ENCODE measurements at places on chromosomes 12 and 14.
A peak's percentile ranks its signal among the peaks of the same experiment; 100 is the strongest.

- DNase-seq = no peak
These were observed 233.8 kb downstream of the FBXL14 start for GRCh38 chr12:1360441-1361210.

- DNase-seq = no peak
These were observed 60.3 kb downstream of the HSPB8 start for GRCh38 chr12:119239040-119239439.

- DNase-seq = no peak
These were observed 9.3 kb upstream of the PTHLH start for GRCh38 chr12:27981874-27982273.

DNA sequence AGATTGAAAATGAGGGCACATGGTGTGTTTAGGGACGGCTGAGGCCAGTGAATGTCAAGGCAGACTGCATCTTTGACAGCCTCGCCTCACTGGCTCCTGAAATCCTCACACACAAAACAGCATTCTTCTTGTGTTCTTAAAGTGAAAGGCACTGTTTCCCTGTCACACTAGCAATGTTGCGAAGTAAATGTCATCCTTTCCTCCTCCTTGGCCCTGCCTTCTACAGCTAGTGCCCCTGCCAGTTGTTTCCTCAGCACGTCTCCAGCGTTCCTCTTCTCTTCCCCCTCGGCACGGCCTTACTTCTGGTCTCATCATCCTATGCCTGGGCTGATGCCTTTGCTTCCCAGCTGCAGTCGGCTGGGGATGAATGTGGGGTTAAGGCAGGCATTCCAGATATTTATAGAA lies 129.4 kb upstream of the DNM1L start:
- DNase-seq = no peak

GRCh38 chr14:72518809-72519377 lies 375.0 kb downstream of the DPF3 start:
- no peak for DNase-seq

- DNase-seq = peak; percentile 6
These were observed 172.3 kb upstream of the ATXN7L3B start for GRCh38 chr12:74365178-74365964.

DNA sequence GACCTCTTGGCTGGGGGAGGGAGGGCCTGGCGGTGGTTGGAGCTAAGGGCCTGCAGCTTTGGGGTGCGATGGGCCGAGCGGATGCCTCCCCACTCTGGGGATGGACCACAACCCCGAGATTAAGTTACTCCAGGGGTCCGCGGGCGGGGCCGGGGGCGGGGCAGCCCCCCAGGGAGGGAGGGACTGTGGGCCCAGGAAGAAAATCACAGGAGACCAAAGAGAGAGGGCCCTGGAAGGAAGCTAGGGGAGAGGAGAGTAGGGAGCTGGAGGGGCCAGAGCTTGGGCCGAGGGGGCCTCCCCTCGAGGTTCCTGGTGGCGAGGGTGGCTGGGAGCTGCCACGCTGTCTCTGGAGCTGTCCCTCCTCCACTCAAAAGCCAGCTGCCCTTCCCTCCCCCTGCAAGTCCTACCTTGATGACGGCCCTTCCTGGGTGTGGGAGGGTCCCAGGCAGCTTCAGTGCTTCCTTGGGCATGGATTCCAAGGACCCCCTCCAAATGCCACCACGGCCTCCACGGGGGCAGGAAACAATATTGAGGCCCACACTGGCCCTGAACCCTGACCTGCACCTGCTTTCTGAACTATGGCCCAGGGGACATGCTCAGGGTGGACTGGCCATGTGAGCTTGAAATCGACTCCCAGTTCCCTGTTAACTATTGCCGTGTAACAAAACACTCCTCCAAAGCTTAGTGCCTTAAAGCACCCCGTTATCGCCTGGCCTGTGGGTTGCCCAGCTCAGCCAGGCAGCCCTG lies 610 bp upstream of the NUDT14 start:
- no peak for DNase-seq

DNA sequence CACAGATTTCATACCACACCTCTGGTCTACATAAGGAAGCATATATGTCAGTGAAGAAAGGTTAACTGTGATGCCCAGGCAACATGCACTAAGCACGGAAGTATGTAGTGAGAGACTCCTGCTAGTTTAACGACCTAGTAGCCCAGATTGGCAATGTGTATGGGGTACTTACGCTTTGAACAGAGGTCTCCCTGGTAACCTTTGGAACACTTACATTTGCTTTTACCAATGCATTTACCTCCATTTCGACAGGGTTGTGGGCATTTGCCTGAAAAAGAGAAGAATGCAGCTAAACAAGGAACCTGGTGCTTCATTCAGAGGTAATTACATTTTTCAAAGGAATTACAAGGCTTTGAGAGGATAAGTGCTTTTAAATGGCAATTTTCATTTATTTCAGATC lies 65.2 kb downstream of the WIF1 start:
- DNase-seq = no peak

DNA sequence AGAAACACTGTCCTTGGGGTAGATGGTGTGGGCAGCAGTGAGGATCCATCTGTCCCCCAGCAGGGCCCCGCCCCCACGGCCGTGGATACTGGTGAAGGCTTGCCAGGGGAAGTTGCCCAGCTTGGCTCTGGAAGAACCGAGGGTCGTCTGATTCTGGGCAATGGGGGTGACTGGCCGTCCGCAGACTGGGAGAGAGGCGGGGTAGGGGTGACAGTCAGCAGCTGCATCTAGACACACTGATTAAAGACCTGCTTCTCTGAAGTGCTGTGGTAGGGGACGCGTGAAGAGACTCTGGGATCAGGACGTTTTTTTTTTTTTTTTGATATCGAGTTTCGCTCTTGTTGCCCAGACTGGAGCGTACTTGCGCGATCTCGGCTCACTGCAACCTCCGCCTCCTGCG lies 4.7 kb upstream of the C1R start:
- peak; percentile 24 for DNase-seq

DNA sequence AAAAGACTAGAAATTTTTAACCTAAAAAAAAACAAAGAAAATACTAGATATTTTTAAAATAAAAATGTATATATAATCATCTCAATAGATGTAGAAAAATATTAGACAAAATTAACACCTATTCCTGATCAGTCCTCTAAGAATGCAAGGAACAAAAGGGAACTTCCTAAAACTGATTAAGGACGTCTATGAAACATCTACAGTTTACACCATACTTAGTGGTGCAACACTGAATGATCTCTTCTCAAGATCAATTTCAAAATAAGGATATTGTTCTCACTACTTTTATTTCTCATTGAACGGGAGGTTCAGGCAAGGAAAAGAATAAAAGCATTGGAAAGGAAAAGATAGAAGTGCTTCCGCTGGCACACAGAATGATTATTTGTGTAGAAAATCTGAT lies 16.0 kb downstream of the OLR1 start:
- DNase-seq = no peak

DNA sequence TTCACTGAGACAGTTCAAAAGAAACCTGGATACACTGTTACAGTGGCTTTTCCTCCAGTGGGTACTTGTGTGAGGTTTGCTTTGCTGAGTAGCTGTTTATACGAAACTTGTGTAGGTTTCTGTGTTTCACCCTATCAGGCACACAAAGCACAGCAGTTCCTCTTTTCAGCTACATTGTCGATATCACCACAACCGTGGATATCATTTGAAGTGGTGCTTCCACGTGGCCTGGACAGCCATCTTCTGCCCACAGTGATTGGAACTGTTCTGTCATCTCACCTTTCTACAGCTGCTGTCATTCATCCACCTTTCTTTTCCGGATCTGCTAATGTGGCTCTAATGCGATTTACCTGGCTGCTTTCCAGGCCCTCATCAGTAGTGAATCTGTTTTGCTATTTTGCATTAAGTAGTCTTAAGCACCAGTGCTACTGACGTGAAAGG lies 368.8 kb downstream of the SYT1 start:
- DNase-seq = peak; percentile 53

DNA sequence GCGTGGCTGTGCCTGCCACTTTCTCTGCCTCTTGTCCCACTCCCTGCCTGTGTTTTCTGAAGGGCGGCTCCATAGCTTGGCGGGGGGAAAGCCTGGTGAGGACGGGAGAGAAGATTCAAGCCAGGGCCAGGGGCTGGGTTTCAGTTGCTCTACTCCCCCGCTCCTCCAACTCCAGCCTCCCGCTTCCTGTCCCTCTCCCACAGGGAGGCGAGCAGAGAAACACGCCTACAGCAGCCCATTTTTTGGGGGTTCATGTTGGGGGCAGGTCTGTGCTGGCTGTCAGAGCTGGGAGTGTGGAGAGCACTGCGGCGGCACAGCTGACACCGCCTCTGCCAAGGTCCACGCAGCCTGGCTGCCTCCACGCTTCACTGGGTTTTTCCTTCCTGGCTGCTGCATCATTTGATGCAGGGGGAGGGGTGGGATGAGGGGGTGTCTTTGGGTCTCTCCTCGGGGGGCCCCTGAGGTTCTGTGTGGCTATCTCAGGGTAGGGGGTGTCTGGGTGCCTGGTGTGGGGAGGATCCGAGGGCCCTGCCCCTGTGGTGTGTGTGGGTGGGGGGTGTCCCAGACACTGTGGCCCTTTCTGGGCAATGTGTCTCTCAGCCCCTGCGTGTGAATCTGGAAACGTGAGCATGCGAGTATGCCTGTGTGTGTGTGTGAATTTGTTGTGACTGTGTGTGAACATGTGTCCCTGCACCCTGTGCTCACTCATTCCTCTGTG lies 10.7 kb upstream of the KRT80 start:
- no peak for DNase-seq

GRCh38 chr12:12503384-12504078 lies 59.1 kb downstream of the DUSP16 start:
- no peak for DNase-seq

DNA sequence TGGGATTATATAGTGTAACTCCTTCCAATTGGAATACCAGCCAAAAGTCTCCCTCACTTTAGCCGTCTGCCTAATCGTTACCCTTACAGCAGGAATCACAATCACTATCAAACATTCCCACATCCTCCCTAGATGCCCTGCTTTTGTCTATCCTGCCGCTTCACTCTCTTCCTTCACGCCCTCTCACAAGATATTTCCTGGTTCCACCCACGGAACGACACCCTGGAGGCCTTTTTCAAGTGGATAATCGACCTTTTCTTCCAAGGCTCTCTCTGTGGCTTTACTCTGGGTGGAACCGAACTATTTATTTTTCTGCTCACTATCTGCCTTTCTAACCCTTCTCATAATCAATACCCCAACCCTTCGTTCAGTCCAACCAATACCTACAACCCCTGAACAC lies 58.9 kb downstream of the MOK start:
- no peak for DNase-seq

DNA sequence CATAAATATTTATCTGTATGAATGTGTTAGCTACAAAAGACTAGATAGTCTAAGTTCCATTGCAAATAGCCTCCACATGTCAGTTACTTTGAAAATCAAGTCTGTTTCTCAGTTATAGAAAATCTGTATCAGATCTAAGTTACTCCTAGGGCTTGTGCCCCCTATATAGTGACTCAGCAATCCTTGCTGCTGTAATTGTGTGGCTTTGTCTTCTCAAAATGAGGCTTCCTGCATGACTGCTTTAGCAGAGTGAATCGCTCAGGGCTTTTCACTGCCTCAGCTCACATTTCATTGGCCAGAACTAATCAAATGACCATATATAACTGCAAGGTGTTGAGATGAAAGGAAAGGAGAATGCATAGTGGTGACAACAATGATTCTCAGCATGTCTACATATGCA lies 552.2 kb upstream of the STXBP6 start:
- DNase-seq = no peak
